ENCODE measurements at places on chromosomes 16 and 17.

- no peak for DNase-seq
These were observed 210.7 kb downstream of the WWOX start for GRCh38 chr16:78310196-78310595.

DNA sequence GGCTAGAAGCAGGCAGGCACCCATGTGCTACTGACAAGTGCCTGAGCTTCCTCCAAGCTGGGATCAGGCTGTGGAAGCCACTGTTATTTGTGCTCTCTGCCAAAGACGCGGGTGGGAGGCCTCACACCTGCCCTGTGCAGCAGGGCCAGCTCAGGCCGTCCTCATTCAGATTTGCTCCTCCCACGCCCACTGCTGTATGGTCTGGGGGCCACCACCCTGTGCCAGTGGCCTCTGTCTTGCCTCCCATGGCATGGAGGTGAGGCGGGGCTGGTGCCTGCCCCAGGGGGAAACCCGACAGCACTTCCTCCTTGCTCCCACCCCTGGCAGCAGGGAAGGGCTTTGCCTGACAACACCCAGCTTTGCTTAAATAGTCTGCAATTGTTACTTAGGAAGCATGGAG lies 356.5 kb upstream of the CDH8 start:
- DNase-seq, result no peak

DNA sequence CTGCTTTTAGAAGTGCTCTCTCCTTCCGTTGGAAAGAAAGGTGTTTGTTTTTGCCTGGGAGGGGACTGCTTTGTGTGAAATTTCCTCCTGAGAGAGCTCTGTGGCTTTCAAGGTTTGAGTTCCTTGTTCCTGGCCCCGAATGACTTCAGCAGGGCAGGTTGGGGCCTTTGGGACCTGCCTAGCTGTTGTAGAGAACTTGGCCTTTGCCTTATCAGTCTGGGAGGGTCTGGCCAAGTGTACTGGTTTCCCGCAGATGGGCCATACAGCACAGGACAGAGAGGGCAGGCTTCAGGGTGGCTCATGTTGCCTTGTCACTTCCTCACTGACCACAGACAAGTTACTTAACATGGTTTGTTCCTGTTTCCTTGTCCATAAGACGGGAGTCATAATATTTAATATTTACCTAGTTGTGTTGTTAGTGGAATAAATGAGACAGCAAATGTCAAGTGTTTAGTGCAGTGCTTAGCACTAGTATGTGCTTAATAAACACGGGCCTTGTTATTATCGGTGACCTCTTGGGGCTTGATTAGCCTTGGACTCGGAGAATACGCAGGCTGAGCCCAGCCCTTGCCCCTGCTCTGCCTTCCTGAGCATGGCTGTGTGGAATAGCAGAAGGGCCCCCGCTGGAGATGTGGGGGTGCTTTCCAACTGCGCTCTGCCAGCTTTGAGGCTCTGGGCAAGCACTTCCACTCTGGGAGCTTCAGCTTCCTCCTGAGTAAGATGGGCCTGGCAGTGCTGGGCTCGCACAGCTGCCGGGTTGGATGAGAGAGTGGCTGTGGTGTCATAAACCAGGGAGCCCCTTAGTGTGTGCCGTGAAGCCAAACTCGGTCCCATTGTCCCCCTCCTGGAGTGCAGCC lies 6.6 kb downstream of the PRSS8 start:
- DNase-seq, result no peak

DNA sequence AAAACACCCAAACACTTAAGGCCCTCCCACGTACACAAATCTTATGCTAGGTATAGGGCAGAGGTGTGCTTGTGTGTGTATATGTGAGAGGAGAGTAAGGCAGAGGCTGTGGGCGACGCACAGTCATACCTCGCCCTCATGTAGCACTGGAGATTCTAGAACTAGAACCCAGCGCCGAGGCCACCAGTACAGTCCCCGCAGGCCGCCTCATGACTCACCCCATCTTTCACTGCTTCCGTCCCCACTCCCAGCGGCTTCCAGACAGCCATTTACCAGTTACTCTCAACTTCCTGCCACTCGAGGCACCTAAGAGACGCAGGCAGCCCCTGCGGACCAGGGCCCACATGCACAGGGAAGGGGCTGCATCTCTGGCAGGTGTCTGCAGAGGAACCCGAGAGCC lies 23.2 kb upstream of the CYTH1 start:
- DNase-seq, result no peak

DNA sequence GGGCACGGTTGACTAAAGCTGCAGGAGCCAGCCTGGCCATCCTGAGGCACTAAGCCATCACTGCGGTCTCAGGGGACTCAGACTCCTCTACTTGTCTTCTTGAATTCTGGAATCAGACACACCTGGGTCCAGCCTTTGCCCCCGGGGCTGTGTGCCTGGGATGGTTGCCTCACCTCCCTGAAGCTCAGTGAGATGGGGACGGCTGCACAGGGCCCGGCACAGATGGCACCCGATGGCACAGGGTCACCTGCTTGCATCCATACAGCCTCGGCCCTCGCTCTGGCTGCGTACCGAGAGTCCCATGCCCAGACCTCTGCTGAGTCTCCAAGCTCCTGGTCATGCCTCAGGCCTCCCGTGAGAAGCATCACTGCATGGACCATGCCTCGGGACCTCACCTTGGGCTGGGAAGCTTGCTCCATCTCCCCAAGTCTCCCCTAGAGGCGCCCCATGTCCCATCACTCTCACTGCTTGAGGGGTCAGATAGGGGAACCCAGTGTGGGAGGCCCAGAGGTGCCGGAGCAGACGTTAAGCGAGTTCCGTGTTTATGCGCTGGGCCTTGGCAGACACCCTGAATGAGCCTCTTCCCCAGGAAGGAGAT lies 316.3 kb downstream of the SEC14L1 start:
- DNase-seq, result no peak

GRCh38 chr17:16933317-16934132 lies 38.4 kb downstream of the TNFRSF13B start:
- DNase-seq, result no peak

DNA sequence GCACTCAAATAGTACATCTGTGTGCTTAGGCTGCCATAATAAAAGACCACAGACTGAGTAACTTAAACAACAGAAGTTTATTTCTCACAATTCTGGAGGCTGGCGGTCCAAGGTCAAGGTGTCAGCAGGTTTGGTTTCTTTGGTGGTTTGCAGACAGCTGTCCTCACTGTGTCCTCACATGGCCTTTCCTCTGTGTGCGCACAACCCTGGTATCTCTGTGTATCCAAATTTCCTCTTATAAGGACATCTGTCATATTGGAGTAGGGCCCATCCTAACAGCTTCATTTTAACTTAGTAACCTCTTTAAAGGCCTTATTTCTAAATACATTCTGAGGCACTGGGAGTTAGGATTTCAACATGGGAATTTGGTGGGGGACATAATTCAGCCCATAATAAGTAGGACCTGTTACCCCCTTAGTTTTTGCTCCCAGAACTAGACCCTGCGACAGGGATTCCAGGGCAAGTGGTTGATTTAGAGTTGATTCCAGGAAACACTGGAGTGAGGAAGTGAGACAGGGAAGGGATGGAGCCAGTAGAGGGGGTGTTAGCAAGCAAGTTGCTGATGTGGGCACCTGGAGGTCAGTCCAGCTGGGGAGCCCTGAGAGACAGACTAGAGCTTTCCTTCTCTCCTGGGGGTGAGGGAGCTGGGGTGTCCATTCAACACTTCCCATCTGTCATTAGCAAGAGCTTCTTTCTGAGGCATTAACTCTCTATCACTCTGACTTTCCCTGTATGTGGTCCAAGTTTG lies 10.9 kb upstream of the ALKBH5 start:
- DNase-seq, result no peak

GRCh38 chr17:16929035-16929680 lies 42.8 kb downstream of the TNFRSF13B start:
- no peak for DNase-seq

- DNase-seq, result no peak
These were observed at the start of gene MT1G for GRCh38 chr16:56667581-56668571. MT1G (minus strand) TSS chr16:56668065; CDS start chr16:56667993, 72 bp downstream.

DNA sequence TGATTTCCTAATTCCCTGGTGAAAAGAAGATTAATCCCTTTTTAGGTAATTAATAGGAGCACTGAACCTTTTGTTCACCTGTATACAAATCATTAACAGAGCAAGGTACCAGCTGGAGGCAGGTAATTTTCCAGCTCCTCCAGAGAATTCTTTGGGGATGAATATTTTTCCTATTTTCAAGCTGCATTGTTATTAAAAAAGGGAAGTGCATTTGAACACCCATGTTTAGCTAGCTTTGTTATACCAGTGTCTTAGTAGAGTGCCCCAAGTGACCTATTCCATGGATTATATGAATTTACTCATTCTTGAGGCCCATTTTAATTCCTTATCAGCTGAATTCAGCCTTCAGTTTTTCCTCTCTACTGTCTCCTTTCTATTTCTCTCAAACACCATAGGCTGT lies 73.2 kb upstream of the GOT2 start:
- no peak for DNase-seq

- peak; percentile 45 for DNase-seq
These were observed 662 bp upstream of the TUBB3 start for GRCh38 chr16:89922477-89922883.

- DNase-seq, result no peak
These were observed 167.1 kb upstream of the MAF start for GRCh38 chr16:79767421-79768275.

- no peak for DNase-seq
These were observed 33.0 kb downstream of the STAT3 start for GRCh38 chr17:42354956-42355843.

DNA sequence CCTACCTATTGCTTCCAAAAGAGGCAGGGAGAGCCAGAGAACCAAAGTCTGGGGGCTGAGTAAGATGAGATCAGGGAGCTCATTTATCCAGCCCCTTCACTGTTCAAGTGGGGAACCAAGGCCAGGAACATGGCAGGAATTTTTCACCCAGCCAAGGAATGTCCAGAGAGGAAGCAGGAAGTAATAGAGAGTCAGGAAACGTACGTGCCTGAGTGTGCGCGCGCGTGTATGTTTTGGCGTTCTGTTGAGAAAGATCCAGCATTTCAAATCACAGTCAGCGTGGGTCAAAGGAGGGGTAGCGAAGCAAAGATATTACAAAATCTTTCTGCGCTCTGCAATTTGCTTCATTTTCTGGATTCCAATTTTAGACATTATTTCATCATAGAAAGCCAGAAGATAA lies 41.9 kb upstream of the WSCD1 start:
- DNase-seq, result no peak

- no peak for DNase-seq
These were observed 116.3 kb downstream of the SOX9 start for GRCh38 chr17:72236980-72237633.

GRCh38 chr16:12458591-12459358 lies 344.9 kb downstream of the CPPED1 start:
- no peak for DNase-seq

DNA sequence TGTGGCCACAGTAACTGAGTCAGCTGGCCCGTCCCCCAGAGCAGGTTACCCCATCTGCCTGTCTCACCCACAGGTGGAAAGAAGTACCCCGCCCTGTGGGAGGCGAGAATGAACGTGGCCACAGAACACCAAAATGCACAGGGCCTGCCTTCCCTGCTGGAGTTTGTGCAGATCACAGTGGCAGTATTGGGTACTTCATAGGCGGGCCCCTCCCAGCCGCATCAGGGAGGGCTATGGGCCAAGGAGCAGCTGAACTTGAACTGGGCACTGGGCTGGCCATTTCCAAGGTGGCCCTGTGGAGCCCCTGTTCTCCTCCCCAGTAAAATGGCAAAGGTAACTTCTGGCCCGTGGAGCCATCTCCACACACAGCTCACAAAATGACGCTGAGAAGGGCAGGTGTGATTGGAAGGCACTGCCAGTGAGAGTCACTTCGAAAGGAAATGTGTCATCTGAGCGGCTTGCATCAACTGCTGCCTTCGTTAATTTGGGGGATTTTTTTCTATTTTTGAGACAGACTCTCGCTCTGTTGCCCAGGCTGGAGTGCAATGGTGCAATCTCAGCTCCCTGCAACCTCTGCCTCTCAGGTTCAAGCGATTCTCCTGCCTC lies 162.9 kb downstream of the ENGASE start:
- DNase-seq, result no peak

DNA sequence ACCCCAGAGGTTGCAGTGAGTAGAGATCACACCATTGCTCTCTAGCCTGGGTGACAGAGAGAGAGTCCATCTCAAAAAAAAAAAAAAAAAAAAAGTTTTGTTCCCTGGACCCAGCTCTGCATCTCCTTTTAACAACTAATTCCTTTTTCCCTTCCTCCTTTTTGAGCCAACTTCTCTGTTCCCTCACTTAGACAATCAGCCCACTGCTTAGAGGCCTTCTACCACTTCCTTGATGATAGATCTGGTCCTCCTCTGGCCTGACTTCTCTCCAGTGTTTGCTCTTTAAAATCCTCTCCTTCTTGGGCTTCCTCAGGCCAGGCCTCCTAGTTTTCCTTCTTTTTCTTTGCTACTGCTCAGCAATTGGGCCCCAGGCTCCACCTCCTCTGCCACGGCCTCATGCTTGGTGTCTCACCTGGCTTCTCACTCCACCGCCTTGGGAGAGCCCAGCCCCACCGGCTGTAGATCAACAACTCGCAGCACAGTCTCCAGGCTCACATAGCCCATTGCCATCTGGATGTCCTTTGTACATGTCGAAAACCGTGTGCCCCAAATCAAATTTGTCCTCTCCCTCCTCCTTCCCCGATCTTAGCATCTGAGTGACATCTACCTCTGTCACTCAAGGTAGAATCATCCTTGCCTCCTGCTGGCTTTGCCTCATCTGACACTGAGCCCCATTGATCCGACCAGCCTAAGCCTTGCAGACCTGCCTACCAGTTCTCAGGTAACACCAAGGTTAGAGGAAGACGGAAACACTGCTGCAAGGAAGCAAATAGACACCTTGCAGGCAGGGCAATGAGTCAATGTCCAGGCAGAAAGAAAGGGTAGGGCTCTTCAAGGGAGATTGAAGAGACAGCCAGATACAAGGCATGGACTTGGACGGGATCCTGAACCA lies 17.4 kb downstream of the ARHGAP27 start:
- DNase-seq, result no peak

GRCh38 chr16:51532551-51532950 lies 381.5 kb upstream of the SALL1 start:
- no peak for DNase-seq

DNA sequence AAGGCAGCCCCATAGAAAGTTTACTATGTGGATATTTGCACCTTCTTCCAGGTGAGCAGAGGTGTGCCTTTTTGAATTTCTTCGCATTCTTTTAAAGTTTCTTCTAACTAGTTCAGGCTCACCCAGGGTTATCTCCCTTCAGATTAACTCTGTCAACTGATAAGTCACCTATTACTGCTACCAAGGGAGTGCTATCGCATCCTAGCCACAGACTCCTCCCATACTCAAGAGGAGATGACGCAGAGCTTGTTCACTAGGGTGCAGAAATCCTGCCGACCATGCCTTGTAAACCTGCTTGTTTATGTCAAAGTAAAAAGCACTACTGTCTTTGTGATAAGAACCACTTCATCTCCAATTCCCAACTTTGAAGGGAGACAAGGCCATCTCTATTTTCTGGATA lies 390.1 kb downstream of the RBFOX1 start:
- no peak for DNase-seq

DNA sequence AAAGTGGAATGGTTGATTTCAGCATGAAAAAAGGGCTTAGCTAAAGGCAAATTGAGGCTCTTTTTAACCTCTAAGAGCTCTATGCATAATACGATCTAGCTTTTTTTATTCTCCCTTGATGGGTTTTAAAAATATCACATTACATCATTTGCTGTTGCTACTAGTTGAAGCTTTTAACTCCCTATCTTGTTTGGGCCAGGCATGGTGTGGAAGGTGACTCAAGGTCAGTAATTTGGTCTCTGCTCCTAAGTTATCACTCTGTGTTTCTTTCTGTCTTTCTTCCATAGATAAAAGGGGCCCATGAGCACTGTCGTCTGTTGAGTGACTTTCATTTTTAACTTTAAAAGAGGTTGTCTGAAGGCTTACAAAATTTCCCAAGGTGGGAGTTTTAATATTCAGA lies 58.1 kb upstream of the GOT2 start:
- no peak for DNase-seq

All from NAMALWA (cell line).